ENCODE measurements at places on chromosomes 1 and 21. TPM values are rescaled to one million over a fixed set of nuclear protein-coding genes. Genes with fewer than 3 reads are reported as not detected.

Gene OLFML3
- 3.7 TPM for total RNA-seq

Gene MROH9
- not detected for total RNA-seq

Gene KLHL17
- total RNA-seq, result 11.1 TPM

Gene GNL2
- 47.6 TPM for total RNA-seq

Gene SH2D1B
- 0.15 TPM for total RNA-seq

Gene GORAB
- total RNA-seq, result 8.6 TPM

Gene ANGPTL3
- total RNA-seq, result not detected

Gene TNFRSF8
- 0.09 TPM for total RNA-seq

Gene TGFB2
- 23.7 TPM for total RNA-seq

Gene SLAMF6
- total RNA-seq, result not detected

Gene NR1I3
- total RNA-seq, result not detected

Gene OR2W3
- total RNA-seq, result not detected

Gene FCMR
- total RNA-seq, result 3.9 TPM

Gene QSOX1
- 85.2 TPM for total RNA-seq

Gene RHD
- not detected for total RNA-seq

Gene OR2L2
- total RNA-seq, result not detected

Gene RGS13
- total RNA-seq, result not detected

Gene NEK2
- total RNA-seq, result 38.5 TPM

Gene CHI3L1
- not detected for total RNA-seq

Gene BEND5
- not detected for total RNA-seq

Gene TINAGL1
- 0.50 TPM for total RNA-seq

Gene FAF1
- 38.0 TPM for total RNA-seq

Gene NUP133
- 23.2 TPM for total RNA-seq

Gene CA6
- not detected for total RNA-seq

Gene BTBD8
- 0.20 TPM for total RNA-seq

Gene RPE65
- not detected for total RNA-seq

Gene SPATA45
- total RNA-seq, result not detected

Gene CD53
- total RNA-seq, result not detected

Gene STUM
- not detected for total RNA-seq

Gene FMO4
- 0.86 TPM for total RNA-seq

Gene NUAK2
- total RNA-seq, result 34.7 TPM

Gene NID1
- total RNA-seq, result 8.1 TPM

Gene LY9
- not detected for total RNA-seq

Gene OR2AK2
- total RNA-seq, result not detected

Gene TRIM58
- not detected for total RNA-seq

Gene SMIM1
- 1.2 TPM for total RNA-seq

Gene FMO2
- not detected for total RNA-seq

Gene AK5
- 8.7 TPM for total RNA-seq

Gene CFHR1
- total RNA-seq, result not detected

Gene DAB1
- not detected for total RNA-seq

Gene S100A8
- not detected for total RNA-seq

Gene CENPL
- 10.2 TPM for total RNA-seq

Gene BPNT1
- 20.7 TPM for total RNA-seq

Gene SHE
- 0.02 TPM for total RNA-seq

Gene C1orf94
- not detected for total RNA-seq

Gene TMPRSS3
- total RNA-seq, result 0.09 TPM

Gene KRTAP19-3
- not detected for total RNA-seq

Gene HSD3B2
- total RNA-seq, result not detected

Gene CACNA1S
- total RNA-seq, result not detected

Gene ZNF593OS
- 0.26 TPM for total RNA-seq

Gene ADAMTS5
- not detected for total RNA-seq

Gene LRRN2
- total RNA-seq, result 13.7 TPM

Gene PLEKHA6
- total RNA-seq, result 20.3 TPM

Gene SPRR3
- 0.22 TPM for total RNA-seq

Gene CFHR3
- total RNA-seq, result 0.23 TPM

Gene EVA1C
- 36.4 TPM for total RNA-seq

Gene MRPL9
- total RNA-seq, result 83.9 TPM

Gene SPRR2A
- not detected for total RNA-seq

Data from A549 treated with CpdA at 1 μM for 4 hours (cell line).